ENCODE measurements at places on chromosomes 3 and 15.

GRCh38 chr15:75067123-75067830 is 43.9 kb downstream of the PPCDC start:
- DNase-seq, result peak; percentile 59

- no peak for DNase-seq
Measured at GRCh38 chr3:71061037-71061436, 522.5 kb downstream of the FOXP1 start.

DNA sequence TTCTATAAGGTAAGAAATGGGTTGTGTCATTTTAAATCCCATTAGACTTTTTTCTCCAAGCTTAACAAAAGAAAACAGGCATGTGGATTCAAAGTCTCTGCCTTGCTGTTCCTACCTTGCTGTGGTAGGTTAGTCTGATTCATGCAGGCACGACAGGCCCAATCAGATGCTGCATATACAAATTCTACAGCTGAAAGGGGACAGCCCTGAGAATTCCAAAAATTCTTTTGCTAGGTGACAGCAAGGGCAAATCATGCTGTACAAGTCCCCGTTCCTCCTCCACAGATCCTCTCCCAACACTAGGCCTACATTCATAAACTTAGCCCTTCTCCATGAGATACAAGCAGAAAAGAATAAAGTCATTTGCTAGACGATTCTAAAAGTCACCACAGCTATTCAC is 161.2 kb upstream of the THBS1 start:
- peak; percentile 52 for DNase-seq

DNA sequence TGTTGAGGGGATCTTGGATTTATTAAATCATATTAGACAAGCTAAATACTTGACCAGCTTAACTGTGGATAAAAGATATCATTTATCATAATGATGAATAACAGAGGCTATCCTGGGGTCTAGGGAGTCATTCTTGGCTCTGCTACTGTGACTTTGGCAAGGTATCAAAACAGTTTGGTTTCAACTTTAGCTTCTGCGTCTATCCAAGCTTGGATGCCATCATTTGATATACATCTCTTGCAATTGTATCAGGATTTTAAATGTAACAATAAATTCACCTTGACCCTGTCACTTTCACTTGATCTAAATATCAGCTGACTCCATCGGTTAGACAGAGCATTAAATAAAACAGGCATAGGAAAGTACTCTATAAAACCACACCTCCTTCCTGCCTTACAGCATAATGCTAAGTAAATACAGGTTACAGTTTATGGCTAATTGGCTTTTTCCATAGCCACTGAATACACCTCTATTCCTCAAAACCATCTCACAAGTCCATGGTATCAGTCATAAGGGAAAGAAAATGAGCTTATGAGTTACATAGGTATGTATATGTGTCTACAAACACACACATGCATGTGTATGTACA is 262.9 kb downstream of the CTNNB1 start:
- no peak for DNase-seq

- no peak for DNase-seq
Measured at GRCh38 chr15:69869291-69869690, 228.4 kb downstream of the TLE3 start.

GRCh38 chr3:137988152-137988551 is 21.8 kb upstream of the CLDN18 start:
- DNase-seq, result no peak

DNA sequence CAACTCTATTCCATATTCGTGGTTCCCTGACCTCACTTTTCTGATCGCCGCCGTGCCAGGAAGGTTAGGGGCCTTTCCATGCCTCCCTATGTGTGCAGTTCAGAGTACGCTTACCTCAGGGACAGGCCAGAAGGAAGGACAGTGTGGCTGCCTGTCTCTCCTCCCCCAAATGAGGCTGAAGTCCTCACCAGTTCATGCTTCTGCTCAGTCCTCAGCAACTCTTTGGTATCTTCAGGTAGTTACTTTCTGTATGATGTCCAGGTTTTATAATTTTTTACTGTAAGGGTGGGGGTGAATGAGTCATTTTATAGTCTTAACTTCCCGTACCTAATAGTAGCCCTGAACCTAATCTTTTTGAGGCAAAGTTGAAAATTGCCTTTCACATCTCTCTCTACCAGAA is 98.7 kb downstream of the VPS8 start:
- no peak for DNase-seq

- no peak for DNase-seq
Measured at GRCh38 chr15:48833526-48834239, 22.8 kb upstream of the CEP152 start.

Data from fibroblast of skin of right biceps (primary cell).